ENCODE measurements at places on chromosomes 13 and 19. TPM values are rescaled to one million over a fixed set of nuclear protein-coding genes. Genes with fewer than 3 reads are reported as not detected.

GRCh38 chr13:97257228-97257755, 35.2 kb downstream of the MBNL2 start:
- no peak for DNase-seq

The TNNT1 gene
- total RNA-seq: 612 TPM

GRCh38 chr19:2034729-2035589, 16.1 kb downstream of the MKNK2 start:
- peak; percentile 60 for DNase-seq

The UHRF1 gene
- total RNA-seq: 228 TPM
